ENCODE measurements at places on chromosomes 11 and 22.

GRCh38 chr11:127236776-127237175 lies 236.2 kb upstream of the KIRREL3 start:
- DNase-seq, result no peak

DNA sequence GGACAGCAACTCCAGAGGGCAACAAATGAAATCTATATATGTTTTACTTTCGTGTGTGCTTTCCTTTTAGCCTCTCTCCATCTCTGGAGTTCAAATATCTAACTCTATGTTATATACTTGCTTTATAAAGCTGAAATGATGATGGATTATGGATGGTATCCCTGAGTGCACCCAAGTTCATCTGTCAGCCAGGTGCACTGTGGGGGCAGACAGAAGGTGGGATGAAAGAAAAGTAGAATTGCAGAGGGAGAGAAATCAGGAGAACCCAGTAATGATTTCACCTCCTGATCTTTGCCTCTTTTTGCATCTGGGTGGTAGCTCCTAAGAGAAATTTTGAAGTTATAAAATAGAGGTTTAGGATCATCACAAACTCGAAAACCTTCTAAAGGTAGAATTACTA lies 2.4 kb downstream of the MUC15 start:
- DNase-seq, result no peak

- peak; percentile 54 for DNase-seq
These were observed 50.7 kb downstream of the SHISAL1 start for GRCh38 chr22:44261861-44262595.

DNA sequence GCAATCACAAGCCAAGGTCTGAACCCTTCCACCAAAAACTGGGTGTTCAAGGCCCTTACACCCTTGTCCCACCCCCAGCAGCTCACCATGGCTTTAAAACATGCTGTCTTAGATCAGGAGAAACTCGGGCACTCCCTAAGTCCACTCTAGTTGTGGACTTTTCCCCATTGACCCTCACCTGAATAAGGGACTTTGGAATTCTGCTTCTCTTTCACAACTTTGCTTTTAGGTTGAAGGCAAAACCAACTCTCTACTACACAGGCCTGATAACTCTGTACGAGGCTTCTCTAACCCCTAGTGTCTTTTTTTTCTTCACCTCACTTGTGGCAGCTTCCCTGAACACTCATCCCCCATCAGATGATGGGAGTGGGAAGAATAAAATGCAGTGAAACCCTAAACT lies 15.0 kb downstream of the HTR3A start:
- DNase-seq, result no peak

- peak; percentile 76 for DNase-seq
These were observed 941 bp downstream of the CLCF1 start for GRCh38 chr11:67372321-67372992.

DNA sequence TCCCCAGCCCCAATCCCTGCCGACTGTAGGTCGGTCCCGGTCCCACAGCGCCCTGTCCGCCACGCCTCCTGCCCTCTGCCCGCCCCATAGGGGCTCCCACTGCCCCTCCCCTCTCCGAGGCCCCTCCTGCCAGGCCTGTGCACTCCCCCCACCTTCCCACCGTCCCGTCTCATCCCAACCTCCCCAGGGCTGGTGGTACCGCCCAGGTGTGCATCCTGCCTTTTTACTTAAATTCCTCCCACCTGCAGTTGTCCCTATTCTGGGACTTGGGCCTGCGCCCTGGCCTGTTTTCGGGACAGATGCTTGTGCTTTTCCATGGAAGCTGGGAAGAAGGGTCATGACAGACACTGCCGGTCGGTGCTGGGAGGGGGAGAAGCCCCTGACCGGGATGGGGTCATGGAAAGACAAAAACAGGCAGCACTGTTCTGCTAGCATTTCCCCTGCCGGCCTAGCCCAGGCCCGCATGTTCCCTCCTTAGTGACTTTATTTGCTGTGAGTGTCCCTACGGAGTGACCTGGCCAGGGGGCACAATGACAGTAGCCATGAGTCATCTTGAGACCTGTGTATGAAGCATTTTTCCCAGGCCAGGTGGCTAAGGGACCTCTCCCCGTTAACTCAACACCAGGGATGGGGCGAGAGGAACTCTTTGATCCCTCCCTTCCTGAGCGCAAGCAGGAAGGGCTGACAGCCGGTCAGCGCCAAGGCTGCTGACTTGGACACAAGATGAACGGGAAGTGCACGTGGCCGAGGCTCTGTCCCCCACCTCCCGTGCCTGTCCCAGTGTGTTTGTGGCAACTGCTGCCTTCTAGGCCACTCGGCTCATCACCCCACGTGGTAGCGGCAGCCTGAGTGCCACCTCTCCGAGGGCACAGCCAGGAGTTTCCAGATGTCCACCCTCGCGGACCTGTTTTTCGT lies 7.1 kb downstream of the TBX1 start:
- no peak for DNase-seq

- DNase-seq, result no peak
These were observed 179.6 kb upstream of the PDGFD start for GRCh38 chr11:104343578-104343977.

All from upper lobe of right lung (tissue), 1 donor.